ENCODE measurements at places on chromosomes 1 and 21.

- no peak for DNase-seq
Observed at GRCh38 chr1:202562444-202563060, 147.7 kb downstream of the SYT2 start.

- DNase-seq: no peak
Observed at GRCh38 chr1:169528215-169529067, 42.7 kb upstream of the SLC19A2 start.

DNA sequence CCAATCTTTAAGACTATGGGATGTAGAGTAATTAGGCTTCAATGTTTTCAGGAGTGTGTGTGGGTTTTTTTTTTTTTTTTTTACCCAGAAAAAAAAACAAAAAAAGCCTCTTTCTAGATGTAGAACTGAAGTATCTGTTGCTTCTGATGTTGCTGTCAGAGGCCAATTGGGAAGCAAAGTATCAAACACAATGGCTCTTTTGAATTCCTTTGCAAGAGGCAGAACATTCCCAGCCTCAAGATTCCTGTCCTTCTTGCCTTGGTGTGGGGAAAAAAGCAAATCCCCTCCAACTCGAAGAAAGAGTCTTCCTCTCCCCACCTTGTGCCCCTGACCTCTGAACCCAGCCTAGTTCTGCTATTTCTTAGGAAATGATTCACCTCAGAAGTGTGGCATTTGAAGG, 55.4 kb upstream of the LMO4 start:
- no peak for DNase-seq

DNA sequence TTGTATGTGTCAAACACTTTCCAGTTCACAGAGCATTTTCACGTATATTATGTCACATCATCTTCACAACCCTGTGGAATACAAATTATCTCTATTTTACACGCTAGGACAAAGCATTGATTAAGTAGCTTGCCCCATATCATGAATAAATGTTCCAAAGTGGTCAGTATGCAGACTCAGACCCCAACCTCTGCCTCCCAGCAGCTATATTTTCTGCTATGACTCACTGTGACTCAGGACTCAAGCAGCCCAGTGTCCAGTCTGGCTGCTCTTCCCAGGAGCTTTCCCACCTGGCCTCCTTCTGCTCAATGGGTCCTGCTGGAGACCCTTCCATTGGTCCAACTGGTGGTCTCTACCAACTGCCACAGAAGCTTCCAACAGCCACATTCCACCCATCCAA, 56.0 kb upstream of the RAP1A start:
- DNase-seq: no peak

DNA sequence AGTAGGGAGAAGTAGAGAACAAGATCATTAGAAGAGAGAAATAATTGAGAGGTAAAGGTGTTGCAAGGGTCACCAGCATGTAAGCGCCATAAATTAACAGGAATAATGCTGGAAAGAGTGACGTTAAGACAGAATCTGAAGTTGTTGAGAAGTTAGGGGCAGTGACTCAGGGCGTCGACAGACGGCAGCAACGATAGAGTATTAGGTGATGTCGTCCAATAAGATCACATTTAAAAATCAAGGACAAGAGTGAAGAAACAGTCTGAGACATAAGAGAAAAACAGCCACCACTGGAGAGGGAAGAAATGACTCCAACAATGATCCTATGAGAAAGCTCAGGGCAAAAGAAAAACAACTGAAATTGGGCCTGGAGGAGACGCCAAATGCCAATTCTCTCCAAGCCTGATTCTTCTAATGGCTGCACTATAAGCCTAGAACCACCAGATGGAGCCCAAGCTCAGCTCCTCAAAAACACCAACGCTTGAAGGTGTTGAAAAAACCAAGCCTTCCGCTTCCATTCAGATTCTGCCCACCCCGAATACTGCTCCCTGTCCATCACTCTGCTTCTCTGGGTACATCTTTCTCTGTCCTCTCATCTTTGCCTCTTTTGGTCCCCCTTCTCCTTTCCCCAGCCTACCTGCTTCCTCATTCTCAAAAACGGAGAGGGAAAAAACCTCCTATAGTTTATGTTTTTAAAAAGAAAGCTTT, 70.0 kb downstream of the LUZP1 start:
- peak; percentile 33 for DNase-seq

DNA sequence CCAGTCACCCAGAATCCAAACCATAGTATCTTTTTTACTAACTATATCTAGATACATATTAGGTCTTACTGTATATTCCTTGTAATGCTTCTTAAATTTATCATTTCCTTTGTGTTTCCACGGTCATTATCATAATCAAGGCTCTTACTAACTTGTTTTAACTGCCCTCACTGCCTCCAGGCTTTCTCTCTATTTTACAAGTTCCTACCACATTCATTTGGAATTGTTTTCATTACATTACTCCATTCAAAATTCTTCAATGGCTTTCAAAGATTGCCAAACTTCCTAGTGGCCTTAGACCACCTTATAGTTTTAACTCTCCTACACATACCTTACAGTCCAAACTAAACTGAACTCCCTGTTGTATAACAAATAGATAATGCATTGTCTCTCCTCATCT, 6.3 kb downstream of the HFM1 start:
- DNase-seq: no peak
